ENCODE measurements at places on chromosomes 5 and 9.

DNA sequence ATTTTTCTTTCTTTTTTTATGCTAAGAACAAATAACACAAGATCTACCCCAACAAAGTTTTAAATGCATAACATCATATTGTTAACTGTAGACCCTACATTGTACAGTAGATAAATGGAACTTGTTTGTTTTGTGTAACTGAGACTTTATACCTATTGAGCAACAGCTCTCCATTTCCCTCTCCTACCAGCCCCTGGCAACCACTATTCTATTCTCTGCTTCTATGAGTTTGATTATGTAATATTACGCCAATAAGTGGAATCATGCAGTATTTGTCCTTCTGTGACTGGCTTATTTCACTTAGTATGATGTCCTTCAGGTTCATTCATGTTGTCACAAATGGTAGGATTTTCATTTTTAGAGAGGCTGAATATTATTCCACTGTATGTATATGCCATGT, 308.2 kb upstream of the PRR16 start:
- H3K27ac ChIP-seq = no peak overlapping the region
- H3K27me3 ChIP-seq = no peaks in the 10 kb centered on the region
- no peak overlapping the region for H3K4me3 ChIP-seq
- H3K36me3 ChIP-seq = no peaks in the 10 kb centered on the region
- no peaks in the 10 kb centered on the region for H3K4me1 ChIP-seq

DNA sequence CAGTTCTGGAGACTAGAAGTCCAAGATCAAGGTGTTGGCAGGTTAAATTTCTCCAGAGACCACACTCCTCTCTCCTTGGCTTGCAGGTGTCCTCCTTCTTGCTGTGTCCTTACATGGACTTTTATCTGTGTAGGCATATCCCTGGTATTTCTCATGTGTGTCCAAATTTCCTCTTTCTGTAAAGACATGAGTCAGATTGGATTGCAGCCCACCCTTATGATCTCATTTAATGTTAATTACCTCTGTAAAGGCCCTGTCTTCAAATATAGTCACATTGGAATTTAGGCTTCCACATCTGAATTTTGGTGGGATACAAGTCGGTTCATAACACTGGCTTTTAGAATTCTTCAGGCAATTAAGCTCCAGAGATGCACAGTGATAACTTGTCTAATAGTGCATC, 322.2 kb upstream of the GRIA1 start:
- no peaks in the 10 kb centered on the region for H3K4me1 ChIP-seq
- no peaks in the 10 kb centered on the region for H3K27me3 ChIP-seq

DNA sequence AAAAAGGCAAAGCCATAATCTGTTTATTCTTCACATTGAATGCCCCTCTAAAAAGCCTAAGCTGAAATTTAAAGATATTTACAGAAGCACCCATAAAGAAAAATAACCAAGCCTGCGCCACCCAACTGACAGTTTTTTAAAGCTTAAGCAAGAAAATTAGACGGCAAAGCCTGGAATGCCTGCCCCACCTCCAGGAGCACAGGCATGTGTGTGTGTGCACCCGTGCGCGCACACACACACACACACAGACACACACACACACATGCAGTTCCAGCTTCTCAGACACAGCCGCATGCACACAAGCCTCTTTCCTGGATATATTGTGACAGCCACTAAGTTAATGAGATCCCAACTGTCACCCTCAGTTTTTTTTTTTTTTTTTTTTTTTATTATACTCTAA, 88.2 kb downstream of the FRMD3 start:
- peaks cover 9% of the 10 kb centered on the region for H3K4me1 ChIP-seq
- no peak overlapping the region for H3K4me3 ChIP-seq
- H3K27ac ChIP-seq = no peak overlapping the region

GRCh38 chr5:86865256-86865785, 247.6 kb downstream of the COX7C start:
- no peak overlapping the region for H3K4me3 ChIP-seq
- no peak for DNase-seq
- H3K4me1 ChIP-seq = no peaks in the 10 kb centered on the region
- no peaks in the 10 kb centered on the region for H3K36me3 ChIP-seq

GRCh38 chr5:109278141-109278540, 131.6 kb downstream of the PJA2 start:
- H3K27me3 ChIP-seq = no peaks in the 10 kb centered on the region
- H3K4me1 ChIP-seq = no peaks in the 10 kb centered on the region
- DNase-seq = no peak
- no peak overlapping the region for H3K4me3 ChIP-seq
- no peaks in the 10 kb centered on the region for H3K36me3 ChIP-seq

DNA sequence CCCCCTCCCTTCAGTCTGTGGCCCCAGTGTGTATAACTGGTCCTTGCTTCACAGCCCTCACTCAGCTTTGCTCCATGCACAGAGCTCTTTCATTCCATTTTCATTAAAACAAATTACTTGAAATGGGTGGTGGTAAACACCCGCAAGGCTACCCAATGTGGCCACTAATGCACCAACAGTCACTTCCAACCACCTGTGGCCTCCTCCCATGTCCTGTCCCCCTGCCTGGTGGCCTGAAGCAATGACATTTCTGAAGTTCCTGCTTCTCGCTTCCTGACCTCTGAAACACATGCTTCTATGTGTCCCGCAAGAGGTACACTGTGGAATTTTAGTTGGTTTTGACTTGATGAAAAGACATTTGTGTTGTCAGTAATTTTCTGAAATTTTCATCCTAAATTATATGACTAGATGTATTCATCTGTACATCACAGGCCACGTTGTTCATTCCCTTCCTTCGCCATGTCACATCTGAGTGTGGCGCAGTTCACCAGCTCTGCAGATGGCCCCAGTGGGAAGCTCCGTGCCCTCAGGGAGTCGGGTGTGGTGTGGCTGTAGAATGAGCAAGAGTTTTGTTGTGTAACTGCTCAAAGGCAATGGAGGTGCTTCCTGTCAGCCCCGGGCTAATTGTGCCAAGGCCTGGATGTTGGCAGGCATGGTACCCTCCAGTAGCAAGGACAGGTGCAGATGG, 9.6 kb downstream of the ROPN1L start:
- no peaks in the 10 kb centered on the region for H3K4me1 ChIP-seq
- no peaks in the 10 kb centered on the region for H3K27me3 ChIP-seq
- no peaks in the 10 kb centered on the region for H3K36me3 ChIP-seq
- no peak for DNase-seq

GRCh38 chr5:12794476-12795332, 890.5 kb upstream of the CTNND2 start:
- DNase-seq = no peak
- H3K36me3 ChIP-seq = no peaks in the 10 kb centered on the region
- no peaks in the 10 kb centered on the region for H3K27me3 ChIP-seq
- H3K4me1 ChIP-seq = no peaks in the 10 kb centered on the region

- H3K27ac ChIP-seq = no peak overlapping the region
- no peak overlapping the region for H3K4me3 ChIP-seq
- peaks cover 30% of the 10 kb centered on the region for H3K4me1 ChIP-seq
- H3K27me3 ChIP-seq = no peaks in the 10 kb centered on the region
- no peak for DNase-seq
Observed at GRCh38 chr5:113218200-113218599, 216.6 kb downstream of the TSSK1B start.

- H3K4me3 ChIP-seq = no peak overlapping the region
- peaks cover 10% of the 10 kb centered on the region for H3K4me1 ChIP-seq
- DNase-seq = no peak
- H3K36me3 ChIP-seq = no peaks in the 10 kb centered on the region
- H3K27me3 ChIP-seq = no peaks in the 10 kb centered on the region
- H3K27ac ChIP-seq = peak overlapping the region; percentile 35
Observed at GRCh38 chr5:154370813-154371212, 75.0 kb upstream of the SAP30L start.

GRCh38 chr5:8828596-8829322, 717.1 kb downstream of the SEMA5A start:
- H3K4me3 ChIP-seq = no peak overlapping the region
- H3K27ac ChIP-seq = no peak overlapping the region
- no peaks in the 10 kb centered on the region for H3K4me1 ChIP-seq
- no peaks in the 10 kb centered on the region for H3K36me3 ChIP-seq
- H3K27me3 ChIP-seq = no peaks in the 10 kb centered on the region
- DNase-seq = no peak

- no peaks in the 10 kb centered on the region for H3K4me1 ChIP-seq
- H3K27me3 ChIP-seq = no peaks in the 10 kb centered on the region
- H3K36me3 ChIP-seq = no peaks in the 10 kb centered on the region
- DNase-seq = no peak
- H3K27ac ChIP-seq = no peak overlapping the region
- H3K4me3 ChIP-seq = no peak overlapping the region
Observed at GRCh38 chr5:124371111-124371706, 375.2 kb downstream of the ZNF608 start.

GRCh38 chr9:19288081-19288480, 57.6 kb downstream of the DENND4C start:
- H3K27ac ChIP-seq = no peak overlapping the region
- H3K4me1 ChIP-seq = peaks cover 8% of the 10 kb centered on the region
